ENCODE measurements at places on chromosomes 4 and X.

- DNase-seq: no peak
Observed at GRCh38 chr4:155001251-155001650, 207.2 kb upstream of the NPY2R start.

DNA sequence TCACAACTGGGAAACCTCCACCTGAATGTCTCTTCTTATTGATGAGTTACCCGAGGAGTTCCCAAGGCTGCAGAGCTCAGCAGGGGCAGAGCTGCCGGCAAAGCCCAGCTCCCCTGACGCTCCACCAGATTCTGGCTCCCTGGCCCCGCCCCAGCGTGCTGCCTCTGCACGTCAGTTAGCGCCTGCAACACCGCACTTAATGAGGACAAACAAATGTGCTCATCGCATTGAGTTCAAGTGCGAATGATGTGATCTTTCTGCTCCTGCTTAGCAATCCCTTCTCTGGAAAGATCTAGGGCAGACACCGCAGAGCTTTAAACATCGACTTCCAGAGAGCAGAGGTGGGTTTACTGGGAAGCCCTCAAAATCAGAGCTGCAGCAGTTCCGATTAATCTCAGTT is 55.5 kb upstream of the FBXW7 start:
- DNase-seq: no peak

GRCh38 chr4:36385951-36386571 is 104.6 kb downstream of the DTHD1 start:
- peak; percentile 12 for DNase-seq

GRCh38 chr4:153798420-153798819 is 9.5 kb upstream of the SFRP2 start:
- DNase-seq: no peak

GRCh38 chr4:67912080-67912479 is 28.3 kb upstream of the TMPRSS11D start:
- no peak for DNase-seq

DNA sequence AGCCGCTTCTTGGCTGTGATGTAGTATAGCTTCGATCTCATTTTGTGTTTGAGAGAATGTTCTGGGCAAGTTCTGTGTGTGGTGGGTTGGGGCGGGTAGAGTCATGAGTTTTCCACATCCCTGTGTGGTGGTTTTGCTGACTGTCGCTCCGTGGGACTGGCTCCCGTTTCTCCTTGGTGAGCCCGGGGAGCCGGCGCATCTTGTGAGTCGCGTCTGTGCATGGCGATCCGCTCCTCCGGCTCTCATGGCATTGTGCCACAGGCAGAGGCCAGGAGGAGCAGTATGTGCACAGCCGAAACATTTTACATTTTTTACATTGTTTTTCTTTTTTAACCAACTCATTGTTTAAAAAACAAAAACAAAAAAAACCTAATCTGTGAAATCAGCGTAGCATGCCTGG is 27.7 kb upstream of the TBC1D14 start:
- DNase-seq: no peak

GRCh38 chr4:7632341-7632740 is 197.6 kb upstream of the PSAPL1 start:
- DNase-seq: no peak

DNA sequence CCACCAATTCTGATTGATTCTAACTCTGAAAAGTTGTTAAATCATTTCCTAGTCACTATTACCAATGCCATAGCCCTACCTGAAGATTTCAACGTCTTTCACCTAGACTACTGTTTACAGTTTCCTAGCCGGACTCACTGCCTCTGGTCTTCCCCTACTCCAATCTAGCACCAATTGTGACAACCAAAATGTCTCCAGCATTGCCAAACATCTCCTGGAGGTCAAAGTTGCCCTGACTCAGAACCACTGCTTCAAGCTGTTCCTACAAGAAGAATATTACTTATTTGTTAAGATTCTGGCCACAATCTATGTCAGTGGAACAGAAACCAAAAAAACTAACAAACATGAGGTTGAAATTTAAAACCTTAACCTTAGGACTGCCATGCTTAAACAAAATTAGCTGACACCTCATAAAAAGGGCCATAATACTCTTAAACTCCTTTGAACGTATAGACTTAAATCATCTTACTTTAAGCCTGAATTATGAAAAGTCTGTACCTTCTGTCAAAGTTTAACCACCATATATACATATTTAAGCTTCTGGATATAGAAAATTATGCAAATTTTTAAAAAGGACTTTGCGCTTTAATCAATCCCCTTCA is 2.1 kb downstream of the PDS5A start:
- no peak for DNase-seq

GRCh38 chrX:51487960-51488267 is 8.5 kb downstream of the NUDT11 start:
- DNase-seq: no peak

GRCh38 chr4:53638919-53639318 is 47.6 kb upstream of the LNX1 start:
- DNase-seq: no peak

- DNase-seq: no peak
Observed at GRCh38 chr4:3845744-3846429, 79.7 kb downstream of the ADRA2C start.

GRCh38 chr4:14125375-14126129 is 498.0 kb upstream of the BOD1L1 start:
- DNase-seq: no peak

DNA sequence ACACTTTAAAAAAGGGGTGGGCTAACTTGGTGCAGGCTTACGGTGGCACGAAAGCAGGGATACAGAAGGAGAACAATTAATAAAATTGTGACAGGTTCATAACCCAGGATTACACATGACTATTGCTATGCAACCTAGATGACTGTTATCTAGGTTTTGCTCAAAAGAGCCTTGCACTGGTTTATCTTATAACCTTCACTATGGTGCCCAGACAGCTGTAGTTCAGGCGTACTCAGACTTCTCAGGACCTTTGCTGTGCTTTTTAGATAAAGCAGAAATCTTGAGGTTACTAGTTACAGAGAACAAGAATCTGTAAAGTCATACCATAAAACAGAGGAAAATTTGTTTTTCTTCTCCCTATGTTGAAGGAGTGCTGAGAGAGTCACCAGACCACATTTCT is 44.4 kb downstream of the UGT2A3 start:
- no peak for DNase-seq

DNA sequence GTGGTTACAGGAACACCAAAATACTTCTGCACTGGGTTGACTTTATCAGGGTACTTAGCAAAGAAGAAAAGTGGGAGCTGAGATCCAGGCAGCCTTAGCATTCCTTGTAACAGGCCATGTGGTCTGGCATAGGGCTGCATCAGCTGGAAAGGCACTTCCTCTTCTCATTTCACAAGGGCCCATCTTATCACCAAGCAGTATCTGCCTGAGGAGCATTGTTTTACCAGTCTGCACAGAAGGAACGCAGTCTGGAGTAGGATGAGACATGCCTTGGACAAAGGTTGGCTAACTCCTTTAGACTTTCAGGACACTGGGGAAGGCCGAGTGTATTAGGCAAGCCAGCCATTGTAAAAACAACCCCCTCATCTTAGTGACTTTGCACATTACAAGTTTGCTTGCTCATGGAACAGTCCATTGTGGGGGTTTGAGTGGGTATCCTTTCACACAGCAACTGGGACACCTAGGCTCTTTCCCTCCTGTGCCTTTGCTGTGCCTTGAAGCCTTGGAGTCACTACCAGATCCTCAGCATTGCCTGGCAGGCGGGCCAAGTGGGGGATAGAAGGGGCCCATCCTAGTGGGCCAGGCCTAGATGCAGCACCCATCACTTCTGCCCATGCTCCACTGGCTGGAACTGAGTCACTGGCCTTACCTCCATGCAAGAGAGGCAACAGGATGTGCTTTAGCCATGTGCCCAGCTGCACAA is 4.6 kb downstream of the SUV39H1 start:
- DNase-seq: no peak

DNA sequence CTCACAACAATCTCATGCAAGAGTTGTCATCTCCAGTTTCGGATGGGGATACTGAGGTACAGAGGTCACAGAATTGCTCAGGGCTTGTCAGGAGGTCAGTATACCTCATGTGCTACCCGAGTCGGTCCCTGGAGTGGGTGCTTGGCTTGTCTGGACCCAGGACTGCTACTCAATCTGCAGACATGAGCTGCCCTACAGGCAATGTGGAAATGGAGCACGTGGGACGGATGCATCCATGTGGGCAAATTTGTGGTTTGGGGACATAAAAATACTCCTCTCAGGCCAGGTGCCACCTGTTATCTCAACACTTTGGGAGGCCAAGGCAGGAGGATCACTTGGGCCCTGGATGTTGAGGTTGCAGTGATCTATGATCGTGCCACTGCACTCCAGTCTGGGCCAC is 15.8 kb downstream of the USP11 start:
- DNase-seq: no peak

GRCh38 chrX:135974279-135974856 is 580 bp upstream of the MMGT1 start:
- peak; percentile 4 for DNase-seq

- DNase-seq: peak; percentile 90
Observed at GRCh38 chrX:69222103-69223090, 57.1 kb upstream of the PJA1 start.

DNA sequence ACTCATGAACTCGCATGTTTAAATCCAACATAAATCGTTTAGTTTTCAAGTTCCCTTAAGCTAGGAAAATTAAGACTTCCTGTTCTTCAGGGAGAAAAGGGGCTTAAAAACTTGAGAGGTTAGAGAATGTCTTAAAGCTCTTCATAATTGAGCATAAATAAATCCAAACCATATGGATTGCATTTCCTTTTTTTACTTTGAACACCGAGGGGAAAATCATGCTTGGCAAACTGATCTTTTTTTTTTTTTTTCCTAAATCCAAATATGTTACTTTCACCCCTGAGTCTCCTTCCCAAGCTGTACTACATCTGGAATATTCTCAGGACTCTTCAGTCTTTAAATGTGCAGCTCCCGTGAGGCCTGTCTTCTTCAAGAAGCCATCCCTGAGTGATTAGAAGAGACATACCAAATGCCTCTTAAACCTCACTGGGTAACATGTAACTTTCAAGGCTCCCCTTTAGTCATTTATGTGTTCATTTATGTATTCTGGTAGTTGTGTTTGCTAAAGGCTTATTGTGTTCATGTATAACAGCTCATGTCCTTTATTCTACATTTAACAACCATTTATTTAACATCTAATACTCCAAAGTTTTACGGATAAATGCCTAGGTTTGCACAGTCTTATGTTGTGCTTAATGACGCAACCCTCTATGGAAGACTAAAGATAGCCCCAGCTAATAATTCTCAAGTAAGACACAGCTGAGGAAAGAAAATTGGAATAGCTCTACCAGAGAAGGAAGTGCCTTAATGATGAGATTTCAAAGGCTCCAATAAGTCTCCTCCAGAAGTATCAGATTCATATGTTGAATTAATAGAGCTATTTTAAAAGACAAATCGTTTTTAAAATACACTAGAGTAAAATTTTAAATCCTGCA is 107.0 kb downstream of the AGTR2 start:
- no peak for DNase-seq

DNA sequence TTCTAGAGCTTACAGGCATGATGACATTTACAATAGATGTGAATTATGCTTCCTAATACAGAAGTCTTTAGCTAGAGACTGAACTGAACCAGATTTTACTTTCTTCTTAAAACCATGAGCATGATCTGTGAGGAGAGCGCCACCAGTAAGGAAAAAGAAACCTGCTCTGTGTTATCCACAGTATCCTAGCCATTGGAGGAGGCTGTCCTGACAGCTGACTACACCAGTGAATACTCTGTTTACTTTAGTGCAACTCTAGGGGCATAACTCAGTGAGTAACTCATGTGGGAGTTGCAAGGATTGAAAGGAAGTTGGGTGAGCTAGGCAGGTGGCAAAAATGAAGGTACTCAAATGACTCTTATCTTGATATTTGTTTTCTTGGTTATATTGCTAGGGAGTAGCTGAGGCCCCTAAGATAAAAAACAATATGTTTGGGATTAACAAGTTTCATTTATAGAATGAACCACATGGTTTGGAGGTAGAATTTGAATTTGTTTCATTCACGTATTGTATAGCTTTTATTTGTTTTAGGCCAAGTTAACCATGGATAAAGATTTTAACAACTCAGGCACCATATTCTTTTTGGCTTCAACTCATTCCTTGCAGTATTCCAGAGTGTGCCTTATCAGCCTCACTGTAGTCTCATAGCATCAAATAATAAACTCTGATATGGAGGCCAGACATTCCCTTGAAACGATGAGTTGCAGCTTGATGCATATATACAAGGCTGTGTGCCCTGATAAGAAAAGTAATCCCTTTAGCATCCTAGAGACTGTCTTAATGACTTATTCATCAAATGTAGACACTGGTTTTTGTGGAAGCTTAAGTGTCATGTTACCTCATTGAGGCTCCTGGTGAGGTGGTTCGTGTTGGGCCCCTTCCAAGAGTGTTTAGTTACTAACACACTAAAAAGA is 2.5 kb downstream of the BMP3 start:
- DNase-seq: peak; percentile 16

DNA sequence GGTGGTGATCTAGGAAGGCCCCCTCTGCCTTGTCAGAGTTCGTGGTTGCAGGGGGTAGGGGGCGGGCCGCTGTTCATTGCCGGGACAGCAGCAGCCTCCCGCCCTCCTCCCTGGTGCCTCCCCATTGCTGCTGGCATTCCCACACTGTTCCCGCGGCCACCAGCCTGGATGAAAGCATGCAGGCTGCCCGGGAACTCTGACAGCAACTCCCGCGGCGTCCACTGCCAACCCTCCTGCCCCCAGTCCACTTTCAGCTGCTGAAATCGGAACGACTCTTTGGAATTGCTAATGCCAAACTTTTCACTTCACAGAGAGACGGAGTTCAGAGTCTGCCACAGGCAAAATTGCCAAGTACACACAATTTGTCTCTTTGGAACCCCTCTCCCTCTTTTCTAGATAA is 121.9 kb downstream of the BEND2 start:
- DNase-seq: no peak

DNA sequence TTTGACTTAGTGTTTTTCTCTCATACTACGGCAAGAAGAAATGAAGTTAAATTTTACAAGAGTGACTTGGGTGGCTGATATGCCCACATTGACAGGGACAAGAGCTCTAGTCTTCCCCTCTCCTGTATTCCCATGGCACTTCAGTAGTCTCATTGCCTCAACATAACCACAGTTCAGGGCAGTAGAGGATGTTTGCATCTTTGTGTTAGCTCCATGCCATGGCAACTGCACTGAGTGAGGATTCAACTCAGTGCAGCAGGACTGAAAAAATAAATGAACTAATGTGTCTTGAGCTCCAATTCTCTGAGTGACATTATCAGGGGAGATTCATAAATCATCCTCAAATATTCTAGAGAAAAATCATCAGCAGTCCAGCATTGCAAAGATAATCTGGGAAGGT is 78.8 kb downstream of the TET2 start:
- no peak for DNase-seq

DNA sequence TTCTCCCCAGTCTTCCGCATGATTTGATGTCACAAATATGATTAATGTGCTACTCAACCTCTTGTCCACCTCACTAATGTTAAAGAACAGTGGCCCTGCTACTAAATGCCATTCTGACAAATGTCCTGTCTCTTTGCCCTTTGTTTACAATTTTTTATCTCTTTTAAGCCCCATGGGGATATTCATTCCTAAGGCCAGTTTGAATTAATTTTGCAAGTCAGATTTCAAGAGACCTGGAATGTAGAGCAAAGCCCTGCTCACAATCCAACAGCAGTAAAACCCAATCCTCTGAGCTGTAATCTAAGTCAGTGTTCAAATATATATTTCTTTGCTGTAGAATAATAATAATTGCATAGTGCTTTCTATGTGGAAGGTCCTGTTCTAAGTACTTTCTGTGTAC is 81.2 kb downstream of the LDB2 start:
- DNase-seq: no peak

Measured in HT-29 (cell line).